Ecto neural progenitor cell (in vitro differentiated cells): ENCODE measurements at places on chromosomes 12 and 14.
A peak's percentile ranks its signal among the peaks of the same experiment; 100 is the strongest.

DNA sequence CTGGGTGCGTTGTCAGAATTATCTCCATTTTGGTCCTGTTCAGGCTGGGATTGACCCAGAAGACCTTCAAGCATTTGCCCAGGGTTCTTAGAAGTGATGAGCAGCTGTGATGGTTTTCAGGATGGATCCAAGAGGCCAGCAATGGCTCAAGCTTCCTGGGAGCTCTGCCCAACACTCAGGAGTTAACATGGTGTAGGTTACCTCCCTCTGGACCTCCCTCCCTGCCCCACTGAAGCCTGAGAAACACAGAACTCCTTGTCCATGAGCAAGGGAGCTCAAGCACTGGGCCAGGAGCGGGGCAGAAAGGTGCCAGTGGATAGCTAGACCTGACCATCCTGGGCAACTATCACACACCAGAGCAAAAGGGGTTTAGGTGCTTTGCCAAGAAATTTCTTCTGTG lies 148.4 kb upstream of the FKBP4 start:
- no peak for DNase-seq

GRCh38 chr14:51463461-51463860 lies 188.2 kb upstream of the FRMD6 start:
- DNase-seq, result no peak

DNA sequence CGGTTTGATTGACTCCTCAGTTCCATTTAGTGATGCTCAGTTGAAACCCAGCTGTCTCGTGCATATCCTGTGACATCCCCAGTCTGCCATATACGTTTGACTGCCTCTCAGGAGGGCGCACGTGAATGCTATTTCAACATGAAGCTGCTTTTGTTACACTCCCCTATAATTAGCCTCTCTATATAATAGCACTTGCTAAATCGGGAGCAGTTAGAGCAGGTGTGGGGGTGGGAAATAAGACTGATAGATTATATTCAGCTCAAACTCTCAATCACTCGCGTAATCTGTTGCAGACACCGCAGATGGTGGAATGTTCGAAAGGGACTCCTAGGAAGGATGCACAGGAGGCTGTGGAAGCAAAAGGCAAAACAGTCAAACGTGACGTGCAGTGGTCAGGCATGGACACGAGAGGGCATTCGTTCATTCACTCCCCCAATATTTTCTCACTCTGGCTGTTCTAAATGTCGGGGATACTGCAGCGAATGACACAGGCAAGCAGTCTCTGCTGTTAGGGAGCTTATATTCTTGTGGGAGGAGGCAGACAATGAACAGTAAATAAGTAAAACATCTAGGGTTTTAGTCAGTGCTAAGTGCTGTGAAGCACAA lies 29.8 kb downstream of the KCNA1 start:
- DNase-seq, result no peak

GRCh38 chr12:105330283-105330930 lies at the start of gene C12orf75:
C12orf75 (plus strand) TSS chr12:105330691; CDS start chr12:105330892, 201 bp downstream.
- DNase-seq, result peak; percentile 96

DNA sequence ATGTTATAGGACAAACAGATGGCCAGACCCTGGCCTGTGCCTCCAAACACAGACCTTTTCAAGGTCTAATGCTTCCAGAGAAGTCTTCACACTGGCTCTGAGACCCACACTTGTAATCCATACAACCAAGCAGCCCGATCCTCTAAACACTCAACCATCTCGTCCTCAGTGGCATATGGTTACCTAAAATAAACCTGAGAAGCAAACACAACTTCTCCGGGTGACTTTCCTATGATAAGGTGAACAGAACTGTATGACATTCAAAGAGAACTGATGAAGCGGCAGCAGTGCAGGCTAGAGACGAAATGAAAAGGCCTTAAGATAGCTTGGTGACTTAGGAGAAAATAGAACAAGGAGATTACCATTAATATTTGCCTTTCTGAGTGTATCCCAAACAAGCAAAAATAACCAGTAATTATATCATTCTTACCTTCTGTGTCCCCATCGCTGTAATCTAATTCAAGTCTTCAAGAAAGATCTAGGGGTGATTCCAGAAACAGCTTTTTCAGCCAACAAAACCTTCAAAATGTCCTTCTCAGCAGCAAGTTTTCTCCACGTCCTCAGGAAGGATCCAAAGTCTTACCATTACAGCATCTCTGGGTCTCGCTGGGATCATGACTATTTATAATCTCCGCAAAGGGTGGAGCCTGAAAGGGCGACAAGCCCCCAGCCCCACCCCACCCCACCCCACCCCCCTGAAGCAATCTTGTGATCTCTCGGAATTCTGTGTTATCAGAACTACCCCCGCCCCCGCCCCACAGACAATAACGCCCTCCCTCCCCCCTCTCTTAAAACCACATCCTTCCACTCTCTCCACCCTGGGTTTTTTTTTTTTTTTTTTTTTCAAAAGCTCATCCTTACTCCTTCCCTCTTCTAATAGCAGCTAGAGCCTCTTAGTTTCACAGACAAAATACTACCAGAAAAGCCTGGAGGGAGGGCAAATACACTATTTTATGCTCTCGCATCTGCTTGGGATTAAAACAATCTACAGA lies at the start of gene SLC2A3:
Gene SLC2A3, minus strand, starts transcription at position 598 of the 992 bp plus-strand sequence. Its CDS starts 153 bp downstream, at position 445.
- peak; percentile 84 for DNase-seq

GRCh38 chr14:69055125-69055524 lies 76.0 kb upstream of the ACTN1 start:
- no peak for DNase-seq

DNA sequence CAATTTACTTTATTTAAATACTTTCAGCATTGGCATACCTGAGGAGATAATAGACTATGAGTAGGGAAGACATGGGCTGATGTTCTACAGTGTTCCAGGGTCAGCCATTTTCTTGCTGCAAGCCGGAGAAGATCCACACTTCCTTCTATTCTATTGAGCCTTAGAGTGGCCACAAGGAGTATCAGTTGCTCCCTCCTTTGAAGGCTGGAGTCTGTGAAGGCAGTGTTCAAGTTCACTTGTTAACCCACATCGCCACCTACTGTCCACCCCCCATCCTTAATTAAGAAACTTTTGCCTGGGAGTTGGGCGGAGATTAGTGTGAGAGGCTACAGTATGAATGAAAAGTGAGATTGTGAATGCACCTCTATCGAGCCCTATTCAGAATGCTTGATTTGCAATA lies 666.6 kb downstream of the NRXN3 start:
- peak; percentile 57 for DNase-seq

DNA sequence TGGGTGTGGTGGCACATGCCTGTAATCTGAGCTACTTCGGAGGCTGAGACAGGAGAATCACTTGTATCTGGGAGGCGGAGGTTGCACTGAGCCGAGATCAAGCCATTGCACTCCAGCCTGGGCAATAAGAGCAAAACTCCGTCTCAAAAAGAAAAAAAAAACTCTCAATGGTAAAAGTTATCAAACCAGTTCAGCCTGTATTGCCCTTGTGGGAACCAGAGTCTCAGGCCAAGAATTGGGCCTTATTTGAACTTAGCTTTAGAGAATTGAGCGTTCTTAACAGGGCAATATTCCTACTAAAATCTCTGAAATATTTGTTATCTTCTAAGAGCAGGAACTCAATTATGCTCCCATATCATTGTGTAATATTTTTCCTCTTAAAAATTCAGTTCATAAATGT lies 7.7 kb upstream of the MDM2 start:
- DNase-seq, result no peak

DNA sequence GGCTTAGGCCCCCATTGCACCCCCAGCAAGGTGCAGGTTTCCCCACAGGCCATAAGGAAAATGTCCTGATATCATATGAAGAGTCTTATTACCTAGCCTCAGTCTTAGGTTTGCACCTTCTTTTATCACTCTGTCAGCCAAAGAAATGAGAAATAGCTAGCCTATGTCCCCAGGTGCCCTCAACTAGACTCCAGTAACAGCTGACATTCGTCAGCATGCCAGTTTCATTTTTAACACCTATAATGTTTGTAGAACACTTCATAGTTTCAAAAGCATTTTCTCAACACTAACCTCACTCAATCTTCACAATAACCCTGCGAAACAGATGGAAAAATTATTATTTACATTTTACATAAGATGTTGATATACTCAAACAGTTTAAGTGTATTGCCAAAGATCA lies 24.0 kb upstream of the OR10P1 start:
- DNase-seq, result no peak

DNA sequence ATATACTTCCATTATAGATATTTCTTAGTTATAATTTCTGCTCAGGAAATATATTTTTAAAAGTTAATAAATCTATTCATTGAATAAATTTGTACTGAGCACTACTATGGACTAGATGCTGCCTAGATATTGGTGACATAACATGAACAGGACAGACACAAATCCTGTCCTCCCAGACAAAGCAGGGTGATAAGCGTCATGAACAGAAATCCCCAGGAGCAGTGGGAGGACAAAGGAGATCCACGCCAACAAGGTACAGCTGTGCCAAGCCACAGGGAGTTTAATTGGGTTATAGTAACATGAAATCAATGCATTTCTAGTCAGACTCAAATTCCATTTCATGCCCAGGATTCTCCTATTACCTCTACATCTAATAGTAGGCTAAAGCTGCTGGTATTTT lies 171.8 kb upstream of the CPNE8 start:
- no peak for DNase-seq

GRCh38 chr12:34107016-34107415 lies 84.7 kb downstream of the ALG10 start:
- DNase-seq, result no peak

DNA sequence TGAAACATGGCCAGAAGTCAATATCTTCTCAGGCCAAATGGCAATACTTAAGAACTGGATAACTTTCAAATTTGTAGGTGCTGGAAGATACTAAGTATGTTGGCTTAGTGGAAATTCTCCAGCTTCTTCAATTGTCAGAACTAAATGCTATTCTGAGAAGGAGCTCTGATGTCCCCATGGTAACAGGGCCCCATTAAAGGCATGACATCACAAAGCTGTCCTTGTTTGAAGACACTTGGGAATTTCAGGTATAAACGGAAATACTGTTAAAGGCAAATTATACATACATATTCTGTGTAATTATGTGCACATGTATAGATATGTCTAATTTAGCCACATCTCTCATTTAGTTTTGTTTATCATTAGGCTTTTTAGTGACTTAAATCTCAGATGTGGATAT lies 210.0 kb upstream of the SEL1L start:
- no peak for DNase-seq
